ENCODE measurements at places on chromosomes 12 and 14.

DNA sequence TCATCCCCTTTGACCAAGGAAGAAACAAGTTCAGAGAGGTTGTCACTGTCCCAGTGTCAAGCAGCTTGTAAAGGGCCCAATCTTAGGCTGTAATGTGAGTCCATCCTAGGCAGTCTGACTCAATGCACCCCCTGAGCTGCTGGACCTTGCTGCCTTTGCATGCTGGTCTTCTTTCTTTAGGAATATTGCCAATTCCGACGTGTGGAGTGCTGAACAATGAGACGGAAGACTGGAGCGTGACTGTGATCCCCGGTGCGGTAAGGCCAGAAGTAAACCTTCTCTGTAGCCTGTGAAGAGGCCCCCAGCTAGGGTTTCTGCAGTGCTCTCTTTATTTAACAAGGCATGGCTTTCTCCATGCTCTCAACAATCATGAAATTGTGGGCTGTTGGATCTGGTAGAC lies 963 bp downstream of the TCTN2 start:
- DNase-seq = no peak

DNA sequence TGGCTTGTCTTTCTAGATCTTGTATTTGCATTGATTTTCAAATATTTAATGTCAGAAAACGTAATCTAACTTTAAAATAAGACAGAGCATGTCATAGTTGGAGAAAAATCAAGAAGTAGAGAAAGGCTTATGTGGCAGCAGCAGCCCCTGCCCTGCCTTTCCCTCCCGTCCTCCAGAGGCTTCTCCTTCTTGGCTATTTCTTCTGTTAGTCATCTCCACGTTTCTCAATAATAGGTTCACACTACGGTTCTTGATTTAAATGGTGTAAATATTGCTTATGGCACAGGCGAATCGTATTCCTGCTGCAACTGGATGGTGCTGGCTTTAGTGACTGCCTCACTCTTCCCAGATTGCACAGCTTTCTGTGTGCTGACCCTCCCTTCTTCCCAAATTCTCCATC lies 42.8 kb downstream of the SLC8B1 start:
- no peak for DNase-seq

GRCh38 chr12:97022536-97023230 lies 115.6 kb downstream of the NEDD1 start:
- no peak for DNase-seq

- peak; percentile 58 for DNase-seq
These were observed at the start of the genes CBLN3 and KHNYN for GRCh38 chr14:24429395-24430142. CBLN3 (minus strand) TSS chr14:24429668; CDS start chr14:24429054, 614 bp downstream. KHNYN (plus strand) TSS chr14:24429954; CDS start chr14:24430731, 777 bp downstream.

- DNase-seq = no peak
These were observed 152.1 kb upstream of the PLXNC1 start for GRCh38 chr12:93996321-93996720.

GRCh38 chr14:63204407-63205043 lies at the start of gene RHOJ:
RHOJ (plus strand) TSS chr14:63204443; CDS start chr14:63204870, 427 bp downstream.
- DNase-seq = peak; percentile 8

DNA sequence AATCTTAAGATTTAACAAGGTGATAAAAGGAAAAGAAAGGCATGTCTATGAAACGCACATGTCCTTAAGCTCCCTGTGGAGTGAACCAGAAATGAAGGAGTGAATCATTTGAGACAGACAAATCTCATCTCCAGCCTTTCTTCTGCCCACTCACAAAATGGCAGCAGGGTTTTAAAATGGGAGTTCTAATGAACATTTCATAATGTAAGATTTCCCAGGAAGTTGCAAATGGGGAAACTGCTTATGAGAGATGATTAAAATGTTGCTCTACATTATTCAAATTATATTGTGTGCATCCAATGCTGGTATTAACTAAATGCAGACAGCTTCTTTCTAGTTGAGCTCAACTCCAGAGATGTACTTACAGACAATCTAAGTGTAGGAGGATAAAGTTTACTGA lies 76.7 kb downstream of the BCAT1 start:
- DNase-seq = no peak

DNA sequence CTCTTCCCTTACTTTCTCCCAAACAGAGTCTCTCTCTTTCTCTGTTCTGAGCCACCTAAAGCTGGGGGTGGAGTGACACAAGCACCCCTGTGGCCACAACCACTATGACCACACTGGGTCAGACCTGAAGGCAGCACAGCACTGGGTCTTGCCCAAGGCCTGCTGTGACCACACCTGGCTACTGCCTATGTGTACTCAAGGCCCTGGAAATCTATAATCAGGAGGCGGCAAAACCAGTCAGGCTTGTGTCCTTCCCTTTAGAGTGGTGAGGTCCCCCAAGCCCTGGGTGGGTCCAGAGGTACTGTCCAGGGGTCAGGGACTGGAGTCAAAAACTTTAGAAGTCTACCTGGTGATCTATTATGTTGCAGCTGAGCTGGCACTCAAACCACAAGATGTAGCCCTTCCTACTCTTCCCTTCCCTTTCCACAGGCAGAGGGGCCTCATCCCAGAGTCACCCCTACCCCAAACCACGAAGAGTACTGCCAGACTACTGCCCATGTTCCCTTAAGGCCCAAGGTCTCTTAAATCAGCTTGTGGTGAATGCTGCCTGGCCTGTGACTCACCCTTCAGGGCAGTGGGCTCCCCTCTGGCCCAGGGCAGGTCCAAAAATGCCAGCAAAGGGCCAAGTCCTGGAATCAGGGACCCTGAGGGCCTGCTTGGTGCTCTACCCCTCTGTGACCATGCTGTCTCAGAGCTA lies 179.8 kb upstream of the DYRK2 start:
- no peak for DNase-seq

- no peak for DNase-seq
These were observed 34.1 kb upstream of the TDRD9 start for GRCh38 chr14:103894034-103894722.

DNA sequence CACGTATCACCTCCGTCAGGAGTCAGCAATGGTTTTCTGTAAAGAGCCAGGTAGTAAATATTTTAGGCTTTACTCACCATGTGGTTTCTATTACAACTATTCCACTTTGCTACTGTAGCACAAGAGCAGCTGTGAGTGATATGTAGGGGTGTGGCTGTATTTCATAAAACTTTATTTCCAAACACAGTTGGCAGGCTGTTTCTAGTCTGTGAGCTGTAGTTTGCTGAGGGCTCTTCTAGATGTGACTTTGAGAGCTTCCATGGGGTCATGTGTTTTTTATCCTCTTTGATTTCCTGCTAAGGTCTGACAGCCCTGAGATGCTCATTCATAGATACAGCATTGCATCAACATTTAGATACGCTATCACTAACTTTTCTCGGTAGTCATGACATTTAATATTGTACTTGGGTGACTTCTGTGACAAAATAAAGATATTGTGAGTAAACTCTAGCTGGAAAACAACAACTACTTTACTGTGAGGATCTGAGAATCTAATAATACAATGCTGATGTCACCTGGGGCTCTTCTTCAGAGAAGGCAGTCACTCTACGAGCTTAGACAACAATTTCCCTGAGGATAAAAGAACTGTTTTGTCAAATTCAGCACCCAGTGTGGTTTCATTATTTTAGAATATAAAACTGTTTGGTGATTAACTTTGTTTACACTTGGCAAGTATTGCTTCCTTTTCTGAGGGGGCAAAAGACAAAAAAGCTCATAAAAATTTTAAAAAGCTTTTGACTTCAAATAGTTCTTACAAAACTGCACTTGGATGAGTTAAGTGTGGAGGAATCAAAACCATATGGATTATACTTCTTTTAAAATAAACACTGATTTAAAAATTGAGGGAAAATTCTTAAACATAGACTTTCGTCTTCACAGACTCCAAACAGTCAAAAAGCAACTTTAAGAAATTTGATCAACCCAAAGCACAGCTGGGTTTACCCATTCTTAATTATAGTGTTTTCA lies 231.2 kb upstream of the DCN start:
- DNase-seq = no peak
